ENCODE measurements at places on chromosomes 2 and 18.

DNA sequence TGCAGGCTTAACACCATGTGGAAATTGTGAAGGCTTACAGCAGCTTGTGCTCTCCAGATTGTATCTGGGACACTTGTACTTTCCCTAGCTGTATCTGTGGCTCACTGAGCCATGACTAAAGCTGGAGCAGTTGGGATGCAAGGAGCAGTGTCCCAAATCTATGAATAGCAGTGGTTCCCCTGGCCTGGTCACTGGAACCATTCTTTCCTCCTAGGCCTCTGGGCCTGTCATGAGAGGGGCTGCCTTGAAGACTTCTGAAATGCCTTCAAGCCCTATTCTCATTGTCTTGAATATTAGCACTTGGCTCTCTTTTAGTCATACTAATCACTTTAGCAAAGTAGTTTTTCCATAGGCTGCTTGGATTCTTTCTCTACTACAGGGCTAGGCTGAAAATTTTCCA is 186.8 kb upstream of the LRATD1 start:
- no peak for DNase-seq

DNA sequence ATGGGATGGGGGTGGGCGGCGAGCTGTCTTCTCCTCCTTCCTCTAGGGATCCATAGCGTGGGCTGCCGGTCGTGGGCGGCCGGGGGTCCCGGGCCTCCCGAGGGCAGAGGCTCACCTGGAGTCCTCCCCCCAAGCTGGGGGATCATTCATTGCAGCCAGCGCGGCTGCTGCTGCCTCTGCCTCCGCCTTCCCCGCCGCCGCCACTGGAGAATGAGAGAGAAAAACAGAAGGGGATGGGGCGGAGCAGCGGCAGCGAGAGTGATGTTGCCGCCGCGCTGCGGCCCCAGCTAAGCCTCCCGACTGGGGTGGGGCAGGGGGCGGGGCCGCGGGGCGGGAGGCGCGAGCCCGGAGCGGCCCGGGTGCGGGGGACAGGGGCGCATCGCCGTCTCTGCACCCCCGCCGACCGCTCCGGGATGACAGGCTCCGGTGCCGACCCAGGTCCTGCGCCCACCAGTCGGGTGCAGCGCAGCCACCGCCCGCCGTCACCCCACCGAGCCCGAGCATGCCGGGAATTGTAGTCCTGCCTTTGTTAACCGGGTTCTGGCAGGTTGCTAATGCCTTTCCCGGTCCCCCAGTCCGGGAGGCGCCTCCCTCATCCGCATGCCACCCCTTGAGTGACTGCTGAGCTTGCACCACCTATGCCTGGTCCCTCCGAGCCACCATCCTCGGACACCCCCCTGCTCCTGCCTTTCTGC is at the start of gene KIF3C:
Gene KIF3C (minus strand): TSS at position 225 of the 695 bp plus-strand sequence. CDS start 580 bp downstream, outside the sequence.
- peak; percentile 82 for DNase-seq

DNA sequence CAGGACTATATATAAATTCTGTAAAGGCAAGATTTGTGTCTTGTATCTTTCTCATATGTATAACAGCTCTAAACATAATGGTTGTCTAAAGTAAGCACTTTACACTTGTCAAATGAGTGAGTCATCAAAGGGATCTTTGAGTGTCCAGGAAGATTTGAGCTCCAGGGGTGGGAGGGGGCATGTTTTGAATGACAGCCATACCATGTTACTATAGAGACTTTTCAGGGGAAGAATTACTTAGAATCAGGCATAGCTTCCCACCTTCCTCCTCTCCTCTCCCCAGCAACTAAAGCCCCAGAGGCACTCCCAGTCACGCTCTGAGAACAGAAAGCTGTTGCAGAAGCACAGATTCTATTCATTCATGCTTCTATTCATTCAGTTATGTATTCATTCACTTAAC is 65.8 kb upstream of the ALK start:
- DNase-seq: no peak

DNA sequence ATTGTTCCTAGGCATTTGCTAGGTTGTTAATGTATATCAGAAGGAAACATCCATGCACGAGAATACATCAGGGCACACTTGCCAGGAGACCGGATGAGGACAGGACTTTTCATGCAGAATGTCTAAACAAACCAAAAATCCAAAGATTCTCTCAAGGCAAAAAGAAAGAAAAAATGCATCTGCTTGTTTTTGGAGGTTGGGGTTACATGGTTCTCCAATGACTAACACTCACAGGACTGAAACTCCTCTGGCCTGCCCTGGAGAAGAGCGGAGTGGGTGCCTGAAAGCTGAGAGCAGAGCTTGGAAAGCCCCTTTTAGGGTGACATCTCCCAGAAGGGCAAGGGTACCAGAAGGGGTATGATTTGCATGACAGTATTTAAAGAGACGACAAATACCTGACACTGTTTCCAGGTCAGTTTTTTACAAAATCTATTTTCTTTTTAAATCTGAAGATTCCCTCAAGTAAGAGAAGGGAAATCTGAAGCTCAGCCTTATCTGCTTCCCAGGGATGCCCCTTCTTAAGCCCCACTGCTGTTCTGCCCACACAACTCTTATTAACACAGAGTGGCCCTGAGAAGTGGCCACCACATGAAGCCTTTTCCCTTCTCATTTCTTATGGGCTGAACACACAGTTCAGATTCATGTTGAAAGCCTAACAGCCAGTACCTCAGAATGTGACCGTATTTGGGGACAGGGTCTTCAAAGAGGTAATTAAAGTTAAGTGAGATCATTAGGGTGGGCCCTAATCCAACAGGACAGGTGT is 216.4 kb downstream of the STK39 start:
- DNase-seq: peak; percentile 43

DNA sequence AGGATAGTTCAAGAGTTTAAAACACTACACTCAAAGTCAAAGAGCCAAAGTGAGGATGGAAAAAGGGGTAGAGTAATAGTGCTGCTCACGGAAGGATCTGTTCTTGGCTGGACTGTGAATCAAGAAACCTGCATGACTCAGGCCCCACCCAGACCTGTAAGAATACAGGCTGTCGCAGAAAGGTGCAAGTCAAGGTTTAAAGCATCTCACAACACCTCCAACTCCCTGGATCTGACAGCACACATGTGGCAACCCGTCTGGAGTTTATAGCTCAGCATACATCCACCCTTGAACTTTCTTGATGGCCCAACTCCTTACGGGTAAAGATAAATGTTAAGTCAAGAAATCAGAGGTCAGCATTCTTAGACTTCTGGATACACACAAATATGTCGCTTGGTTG is 6.3 kb downstream of the KIAA2012 start:
- no peak for DNase-seq

DNA sequence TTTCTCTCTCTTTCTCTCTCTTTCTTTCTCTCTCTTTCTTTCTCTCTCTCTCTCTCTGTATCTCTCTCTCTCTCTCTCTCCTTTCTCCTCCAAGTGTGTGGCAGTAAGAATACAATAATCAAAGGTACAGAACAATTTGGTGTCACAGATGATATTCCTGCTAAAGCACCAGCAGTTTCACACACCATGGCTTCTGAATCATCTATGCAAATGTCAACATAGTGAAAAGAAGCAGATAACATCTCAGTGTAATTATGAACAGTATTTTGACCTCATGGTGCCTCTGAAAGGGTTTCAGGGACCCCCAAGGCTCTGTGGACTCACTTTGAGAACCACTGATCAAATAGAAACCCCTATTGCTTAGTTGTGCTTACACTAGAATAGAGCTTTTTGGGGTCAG is 38.5 kb upstream of the CSRNP3 start:
- DNase-seq: no peak

DNA sequence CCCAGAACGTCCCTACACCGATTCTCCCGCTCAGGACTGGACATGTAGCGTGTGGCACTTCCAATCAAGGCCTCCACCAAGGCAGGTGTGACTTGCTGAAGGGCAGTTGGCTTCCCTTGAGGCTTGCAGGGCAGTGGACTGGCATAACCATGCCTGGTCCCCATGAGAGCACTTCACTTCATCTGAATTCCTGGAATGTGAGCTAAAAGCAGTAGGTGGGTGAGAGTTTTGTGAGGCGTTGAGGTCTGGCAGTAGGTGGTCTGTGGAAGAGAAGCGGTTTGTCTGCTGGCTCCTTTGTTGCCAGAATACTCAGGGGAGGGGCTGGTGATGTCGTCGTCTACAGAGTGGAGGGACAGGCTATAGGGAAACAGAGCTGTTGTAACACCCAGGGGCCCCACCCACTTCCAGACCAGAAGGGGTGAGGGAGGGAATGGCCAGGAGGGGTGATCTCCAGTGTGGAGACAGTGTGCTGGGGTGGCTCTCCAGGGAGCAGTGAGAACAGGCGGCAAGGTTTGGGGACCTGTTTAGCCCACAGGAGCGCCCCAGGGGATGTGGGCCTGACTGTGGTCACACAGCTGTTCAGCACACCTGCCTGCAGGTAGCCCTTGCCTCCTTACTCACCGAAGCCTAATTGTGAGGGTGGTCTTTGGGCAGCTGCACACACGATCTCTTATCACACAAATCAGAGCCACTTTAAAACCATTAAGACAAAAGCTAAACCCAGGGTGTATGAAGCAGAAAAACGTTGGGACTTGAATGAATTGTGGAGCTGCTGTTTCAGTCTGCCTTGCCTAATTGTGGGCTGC is 21.5 kb upstream of the ALKAL2 start:
- no peak for DNase-seq

DNA sequence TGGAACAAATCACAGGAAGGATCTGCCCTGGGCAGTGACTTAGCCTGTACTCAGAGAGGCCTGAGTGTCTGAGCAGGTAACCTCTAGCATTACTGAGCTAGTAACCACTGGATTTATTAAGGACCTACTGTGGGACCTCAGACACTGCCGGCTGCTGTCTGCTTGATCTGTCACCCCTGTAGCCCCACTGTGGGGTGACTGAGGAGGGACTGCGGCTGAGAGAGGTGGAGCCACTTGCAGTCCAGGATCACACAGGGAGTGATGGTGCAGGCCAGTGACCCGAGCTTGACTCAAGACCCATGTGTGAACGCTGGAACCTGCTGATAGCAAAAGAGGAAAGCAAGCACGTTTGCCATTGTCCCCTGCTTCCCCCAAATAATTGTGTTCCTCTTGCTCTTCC is 15.6 kb downstream of the CHMP1B start:
- DNase-seq: no peak

GRCh38 chr2:21057097-21057496 is 13.2 kb upstream of the APOB start:
- no peak for DNase-seq

GRCh38 chr2:216904974-216905373 is 45.1 kb upstream of the TNP1 start:
- DNase-seq: no peak

GRCh38 chr2:54726940-54727339 is 3.5 kb downstream of the EML6 start:
- DNase-seq: no peak

DNA sequence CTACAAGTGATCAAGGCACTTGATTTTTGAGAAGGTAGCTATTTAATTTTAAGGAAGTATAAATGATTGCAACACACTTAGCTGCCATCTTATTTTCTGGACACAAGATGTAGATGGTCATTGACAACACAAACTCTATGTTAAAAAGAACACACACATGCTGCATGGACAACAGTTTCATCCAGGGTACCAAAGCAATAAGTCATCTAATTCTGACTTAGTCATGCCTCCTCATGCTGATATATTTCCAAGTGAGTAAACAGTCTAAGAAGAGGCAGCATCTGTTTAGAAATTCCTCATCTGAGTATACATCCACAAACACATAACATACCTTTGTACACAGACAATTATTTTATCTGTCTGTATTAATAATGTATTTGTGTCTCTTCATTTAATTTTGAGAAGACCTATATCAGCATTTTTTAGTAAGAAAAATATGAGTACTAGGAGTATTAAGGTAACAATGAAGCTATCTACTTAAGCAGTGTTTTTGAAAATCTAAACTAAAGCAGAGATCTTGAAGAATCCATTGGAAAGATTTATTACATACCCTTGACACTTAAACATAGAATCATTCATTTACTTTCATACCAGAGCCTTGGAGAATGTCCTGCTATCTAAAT is 84.9 kb downstream of the SCN1A start:
- no peak for DNase-seq

DNA sequence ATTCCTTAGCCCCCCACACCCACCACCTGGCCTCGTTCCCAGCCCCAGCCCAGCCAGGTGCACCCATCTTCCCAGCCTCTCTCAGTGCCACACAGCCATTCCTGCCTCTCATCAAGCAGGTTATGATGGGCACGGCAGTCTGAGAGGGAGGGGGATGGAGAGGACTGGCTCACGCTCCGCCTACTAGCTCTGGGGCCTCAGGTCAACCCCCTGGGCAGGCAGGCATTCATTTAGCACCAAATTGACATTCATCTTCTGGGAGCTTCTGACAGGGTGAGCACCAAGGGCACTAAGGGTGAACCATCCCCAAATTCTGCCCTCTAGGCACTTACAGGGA is 66.2 kb upstream of the FOSL2 start:
- no peak for DNase-seq

DNA sequence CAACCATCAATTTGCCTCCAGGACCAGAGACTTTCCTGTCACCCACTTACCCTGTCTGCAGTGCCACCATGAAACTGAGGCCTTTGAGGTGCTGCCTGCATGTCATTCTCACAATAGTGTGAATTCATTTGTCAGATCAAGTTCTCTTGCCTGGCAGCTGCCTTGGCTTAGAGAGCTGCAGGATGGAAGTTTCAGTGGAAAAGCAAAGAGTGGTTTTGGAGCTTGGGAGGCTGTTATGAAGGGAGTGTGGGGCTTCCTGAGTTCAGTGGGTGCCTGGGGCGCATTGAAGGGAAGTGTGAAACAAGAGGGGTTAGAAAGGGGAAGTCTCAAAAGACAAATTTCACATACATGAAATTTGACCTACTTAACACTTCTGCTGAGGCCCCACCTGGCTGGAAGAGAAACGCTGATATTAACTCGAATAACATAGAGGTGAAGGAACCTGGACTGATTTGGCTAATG is 7.9 kb upstream of the LBH start:
- no peak for DNase-seq

- DNase-seq: no peak
Observed at GRCh38 chr2:134268265-134268664, 14.4 kb downstream of the MGAT5 start.

- no peak for DNase-seq
Observed at GRCh38 chr2:216317831-216318520, 54.3 kb downstream of the MARCHF4 start.

All from activated CD4-positive, alpha-beta T cell treated with anti-CD3 and anti-CD28 coated beads for 48 hours (primary cell).